DND-41 (cell line): ENCODE measurements at places on chromosomes 1 and 21.

GRCh38 chr1:21624571-21625389 is 44.4 kb downstream of the RAP1GAP start:
- no peak for DNase-seq

DNA sequence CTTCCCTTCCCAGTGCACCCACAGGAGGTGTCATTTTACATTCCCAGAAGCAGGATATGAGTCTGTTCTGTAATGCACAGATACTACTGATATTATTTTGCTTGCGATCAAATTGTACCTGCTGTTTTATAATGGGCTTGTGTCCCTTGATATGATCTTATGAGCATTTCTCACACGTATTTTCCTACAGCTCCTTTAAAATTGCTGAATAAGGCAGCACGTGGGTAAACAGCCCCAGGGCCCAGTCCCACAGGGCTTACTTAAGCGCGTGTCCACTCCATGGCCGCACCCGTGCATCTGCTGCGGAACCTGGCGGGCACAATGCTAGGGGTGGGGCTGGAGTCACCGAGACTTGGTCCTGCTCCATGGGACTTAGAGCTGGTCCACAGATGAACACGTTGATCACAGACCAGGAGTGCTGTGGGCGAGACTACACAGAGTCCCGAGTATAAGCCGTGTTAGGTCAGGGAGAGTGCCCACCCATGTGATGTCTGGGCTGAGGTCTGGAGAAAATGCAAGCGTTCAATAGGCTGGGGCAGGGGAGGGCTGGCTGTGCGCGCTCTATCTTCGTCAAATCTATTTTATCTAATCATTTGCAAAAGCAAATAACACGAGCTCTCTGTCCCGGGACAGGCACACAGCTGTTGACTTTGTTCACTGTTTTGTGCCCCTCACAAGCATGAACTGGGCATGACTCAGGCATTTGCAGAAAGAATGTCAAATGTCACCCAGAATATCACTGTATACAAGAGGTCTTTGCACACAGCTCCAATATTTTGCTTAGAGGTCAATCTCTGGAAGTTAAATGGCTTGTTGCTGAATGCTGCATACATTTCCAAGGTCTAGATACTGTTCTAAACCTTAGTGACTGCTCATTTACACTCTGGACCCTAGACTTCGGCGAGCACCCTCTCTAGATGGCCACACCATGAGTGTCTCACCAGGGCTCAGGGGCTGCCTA is 119.3 kb downstream of the CRYAA start:
- DNase-seq, result no peak

- no peak for DNase-seq
Observed at GRCh38 chr1:61004262-61005003, 77.9 kb upstream of the NFIA start.

- peak; percentile 48 for DNase-seq
Observed at GRCh38 chr1:207579436-207579799, 65.5 kb upstream of the CR1L start.

DNA sequence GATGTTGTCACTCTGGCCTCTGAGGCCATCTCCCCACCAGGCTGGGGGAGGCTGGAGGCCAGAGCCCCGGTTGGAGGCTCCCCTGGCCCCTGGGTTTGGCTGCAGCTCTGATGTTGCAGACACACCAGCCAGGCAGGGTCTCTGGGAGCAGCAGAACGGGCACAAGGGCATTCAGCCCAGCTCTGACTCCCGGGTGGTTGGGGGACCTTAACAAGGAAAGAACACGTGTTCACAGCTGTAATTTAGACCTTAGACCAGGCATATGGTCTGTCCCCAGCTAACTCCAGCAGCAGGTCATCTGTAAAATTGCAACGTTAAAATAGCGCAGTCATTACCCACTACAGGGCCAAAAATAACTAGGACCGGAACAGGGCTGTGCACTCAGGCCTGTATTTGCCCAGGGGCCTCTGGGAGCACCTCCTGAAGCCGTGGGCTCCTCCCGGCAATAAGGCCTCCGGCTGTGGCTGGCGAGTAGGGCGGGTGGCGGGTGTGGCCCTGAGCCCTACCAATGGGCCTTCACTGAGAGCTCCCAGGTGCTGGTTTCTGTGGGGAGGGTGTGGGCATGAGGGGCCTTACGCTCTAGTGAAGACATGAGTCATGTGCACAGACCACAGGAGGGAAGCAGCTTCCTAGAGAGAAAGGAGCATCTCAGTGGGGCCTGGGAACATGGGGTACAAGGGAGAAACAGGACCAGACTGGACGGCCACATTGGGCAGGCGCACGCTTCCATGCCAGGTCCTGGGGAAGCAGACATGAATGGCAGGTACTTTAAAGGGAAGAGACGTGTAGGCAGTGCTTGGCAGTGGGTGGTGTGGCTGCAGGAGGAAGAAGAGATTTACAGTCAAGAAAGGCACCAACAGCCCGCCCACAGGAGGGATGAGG is 6.1 kb downstream of the LDLRAP1 start:
- DNase-seq, result no peak

GRCh38 chr1:230219174-230220067 is 152.4 kb downstream of the GALNT2 start:
- no peak for DNase-seq

- peak; percentile 41 for DNase-seq
Observed at GRCh38 chr1:52551507-52552235, 1.2 kb downstream of the TUT4 start.

GRCh38 chr1:232597721-232598120 is 32.2 kb downstream of the SIPA1L2 start:
- no peak for DNase-seq

GRCh38 chr1:61101536-61101935 is 19.2 kb downstream of the NFIA start:
- DNase-seq, result no peak
